ENCODE measurements at places on chromosomes 7 and 10. TPM values are rescaled to one million over a fixed set of nuclear protein-coding genes. Genes with fewer than 3 reads are reported as not detected.

The MCM10 gene
- total RNA-seq = 81.1 TPM

- no peak for DNase-seq
Measured at GRCh38 chr7:106517508-106517907, 143.4 kb downstream of the CCDC71L start.

The CALHM1 gene
- total RNA-seq = not detected

- DNase-seq = no peak
Measured at GRCh38 chr7:55080000-55080623, 61.3 kb downstream of the EGFR start.

The CPA5 gene
- total RNA-seq = 0.74 TPM

The HOXA4 gene
- total RNA-seq = not detected

The DLG5 gene
- 3.3 TPM for total RNA-seq

Data from activated naive CD4-positive, alpha-beta T cell treated with anti-CD3 and anti-CD28 coated beads for 36 hours (primary cell).